Vagina (tissue), 2 donors: ENCODE measurements at places on chromosomes 1 and 21.
A peak's percentile ranks its signal among the peaks of the same experiment; 100 is the strongest.

DNA sequence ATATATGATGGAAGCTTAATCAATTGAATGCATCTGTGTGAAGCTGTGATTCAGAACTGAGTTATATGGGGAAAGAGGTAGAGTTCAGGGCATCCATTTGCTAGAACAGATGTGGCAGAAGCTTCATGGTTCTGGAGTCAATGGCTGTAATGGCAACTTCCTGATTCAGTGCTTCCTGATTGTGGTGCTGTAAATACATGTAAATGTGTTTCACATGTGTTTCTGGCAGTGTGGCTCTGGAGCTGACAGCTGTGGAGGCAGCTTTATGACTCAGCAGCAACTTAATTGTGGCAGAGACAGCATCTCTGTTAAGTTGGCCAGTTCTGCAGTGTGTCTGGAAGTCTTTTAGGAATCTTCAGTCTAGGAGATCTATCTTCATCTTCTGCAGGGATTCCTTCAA, 226.6 kb upstream of the ZRANB2 start:
- no peaks in the 10 kb centered on the region for H3K36me3 ChIP-seq
- no peaks in the 10 kb centered on the region for H3K4me1 ChIP-seq
- no peak for DNase-seq
- no peak overlapping the region for H3K4me3 ChIP-seq
- no peak overlapping the region for H3K27ac ChIP-seq

DNA sequence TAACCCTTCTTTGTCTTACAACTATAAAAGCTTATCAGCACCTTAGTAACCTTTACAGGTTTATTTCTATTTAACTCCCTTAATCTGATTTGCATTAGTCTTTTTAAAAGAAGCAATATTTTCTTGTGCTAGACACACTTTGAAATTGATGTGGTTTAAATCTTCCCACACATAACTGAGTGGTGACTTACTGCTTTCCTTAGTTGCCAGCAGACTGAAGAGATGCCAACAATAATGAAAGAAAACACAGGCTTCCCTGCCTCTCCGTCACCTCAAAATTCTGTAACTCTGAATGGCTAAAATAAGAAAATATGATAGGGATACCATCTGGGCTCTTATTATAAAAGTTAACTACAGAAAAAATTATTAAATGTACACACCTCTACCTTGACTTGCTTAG, 196.8 kb downstream of the PTBP2 start:
- H3K27ac ChIP-seq: no peak overlapping the region
- no peaks in the 10 kb centered on the region for H3K36me3 ChIP-seq
- peaks cover 5% of the 10 kb centered on the region for H3K4me1 ChIP-seq
- DNase-seq: no peak
- H3K4me3 ChIP-seq: no peak overlapping the region

DNA sequence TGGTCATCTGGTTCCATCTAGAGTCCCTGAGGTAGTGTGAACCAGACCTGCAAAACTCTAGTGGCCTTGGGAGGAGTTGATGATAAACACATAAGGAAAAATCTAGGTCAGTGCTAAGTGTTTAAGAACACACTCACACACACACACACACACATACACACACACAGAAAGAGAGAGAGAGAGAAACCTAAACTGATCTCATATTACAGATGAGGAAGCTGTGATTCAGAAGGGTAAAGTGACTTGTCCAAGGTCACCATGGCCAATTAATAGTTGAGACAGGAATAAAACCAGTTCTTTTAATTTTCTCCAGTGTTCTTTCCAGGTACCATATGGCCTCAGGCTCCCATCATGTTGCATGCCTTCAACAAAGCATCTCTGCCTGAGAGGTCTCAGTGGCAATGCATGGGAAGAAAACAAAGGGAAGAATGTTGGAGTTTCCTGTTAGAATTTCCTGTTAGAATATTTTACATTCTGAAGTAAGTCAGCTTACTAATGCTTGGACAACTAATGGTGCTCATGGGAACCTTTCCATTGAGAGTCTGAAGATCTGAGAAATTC, 77.3 kb upstream of the TSPAN2 start:
- H3K27ac ChIP-seq: no peak overlapping the region
- no peaks in the 10 kb centered on the region for H3K36me3 ChIP-seq
- no peak for DNase-seq
- H3K27me3 ChIP-seq: no peaks in the 10 kb centered on the region
- peaks cover 23% of the 10 kb centered on the region for H3K4me1 ChIP-seq

- H3K4me3 ChIP-seq: no peak overlapping the region
- H3K27me3 ChIP-seq: no peaks in the 10 kb centered on the region
- DNase-seq: no peak
- no peak overlapping the region for H3K27ac ChIP-seq
- H3K4me1 ChIP-seq: no peaks in the 10 kb centered on the region
These were observed 269.2 kb upstream of the NRIP1 start for GRCh38 chr21:15333951-15334350.

GRCh38 chr1:93680076-93680419, 1.6 kb downstream of the BCAR3 start:
- H3K4me3 ChIP-seq: peak overlapping the region; percentile 65
- H3K27ac ChIP-seq: peak overlapping the region; percentile 98
- H3K4me1 ChIP-seq: peaks cover 38% of the 10 kb centered on the region

- no peaks in the 10 kb centered on the region for H3K36me3 ChIP-seq
- no peaks in the 10 kb centered on the region for H3K4me1 ChIP-seq
- no peak for DNase-seq
- H3K27me3 ChIP-seq: no peaks in the 10 kb centered on the region
These were observed 154.4 kb downstream of the PLPP3 start for GRCh38 chr1:56424744-56425493.

GRCh38 chr1:79042117-79042516, 35.6 kb upstream of the ADGRL4 start:
- H3K27ac ChIP-seq: no peak overlapping the region
- H3K4me3 ChIP-seq: no peak overlapping the region
- H3K36me3 ChIP-seq: no peaks in the 10 kb centered on the region
- no peaks in the 10 kb centered on the region for H3K4me1 ChIP-seq
- H3K27me3 ChIP-seq: no peaks in the 10 kb centered on the region

GRCh38 chr1:36533897-36534296, 51.2 kb upstream of the CSF3R start:
- H3K36me3 ChIP-seq: no peaks in the 10 kb centered on the region
- H3K4me3 ChIP-seq: no peak overlapping the region
- no peaks in the 10 kb centered on the region for H3K27me3 ChIP-seq

GRCh38 chr1:17437580-17438317, 1.7 kb downstream of the RCC2 start:
- no peak for DNase-seq
- H3K36me3 ChIP-seq: no peaks in the 10 kb centered on the region
- peaks cover 36% of the 10 kb centered on the region for H3K4me1 ChIP-seq
- peak overlapping the region; percentile 89 for H3K27ac ChIP-seq
- peak overlapping the region; percentile 79 for H3K4me3 ChIP-seq
- H3K27me3 ChIP-seq: no peaks in the 10 kb centered on the region

- H3K27me3 ChIP-seq: no peaks in the 10 kb centered on the region
- peak overlapping the region; percentile 8 for H3K27ac ChIP-seq
- no peak overlapping the region for H3K4me3 ChIP-seq
- H3K4me1 ChIP-seq: peaks cover 21% of the 10 kb centered on the region
- H3K36me3 ChIP-seq: no peaks in the 10 kb centered on the region
These were observed 53.9 kb upstream of the PTGFRN start for GRCh38 chr1:116855773-116856201.

GRCh38 chr21:44887807-44888580, 14.5 kb upstream of the PTTG1IP start:
- no peak overlapping the region for H3K27ac ChIP-seq
- no peak overlapping the region for H3K4me3 ChIP-seq
- no peaks in the 10 kb centered on the region for H3K4me1 ChIP-seq
- H3K36me3 ChIP-seq: no peaks in the 10 kb centered on the region

GRCh38 chr1:156489166-156489934, 11.2 kb downstream of the MEF2D start:
- peak overlapping the region; percentile 26 for H3K4me3 ChIP-seq
- peaks cover 100% of the 10 kb centered on the region for H3K4me1 ChIP-seq
- no peak for DNase-seq
- H3K27ac ChIP-seq: peak overlapping the region; percentile 99

DNA sequence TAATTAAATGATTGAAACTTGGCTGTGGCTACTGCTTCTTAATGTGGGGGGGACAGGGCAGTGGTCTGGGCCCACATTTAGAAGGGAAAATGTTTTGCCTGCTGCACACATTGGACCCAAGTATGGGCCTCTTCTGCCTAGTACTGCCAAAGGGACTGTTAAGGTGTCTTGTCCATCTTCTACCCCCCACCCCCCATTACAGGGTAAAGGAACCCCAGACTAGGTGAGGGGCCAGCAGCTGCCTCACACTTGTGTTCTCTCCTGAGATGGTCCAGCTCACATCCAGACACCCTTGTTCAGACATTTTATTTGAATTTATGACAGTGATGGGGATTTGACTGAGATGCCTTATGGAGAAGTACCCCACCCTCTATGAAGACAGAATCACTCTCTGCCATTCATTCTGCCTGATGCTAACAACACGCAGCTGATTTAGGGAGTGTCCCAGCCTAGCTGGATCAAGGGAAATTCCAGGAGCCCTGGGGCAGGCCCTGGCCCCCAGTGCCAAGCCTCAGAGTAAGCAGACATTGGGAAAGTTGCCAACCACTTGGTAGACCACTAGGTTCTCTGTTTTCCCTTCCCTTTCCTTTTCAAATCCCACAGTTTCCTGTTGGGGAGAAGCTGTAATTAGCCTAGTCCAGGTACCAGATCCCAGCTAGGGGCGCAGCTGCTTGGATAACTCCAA, 42.1 kb downstream of the YARS1 start:
- H3K4me3 ChIP-seq: no peak overlapping the region
- H3K36me3 ChIP-seq: no peaks in the 10 kb centered on the region
- H3K4me1 ChIP-seq: peaks cover 25% of the 10 kb centered on the region
- DNase-seq: no peak
- no peaks in the 10 kb centered on the region for H3K27me3 ChIP-seq
- peak overlapping the region; percentile 58 for H3K27ac ChIP-seq

DNA sequence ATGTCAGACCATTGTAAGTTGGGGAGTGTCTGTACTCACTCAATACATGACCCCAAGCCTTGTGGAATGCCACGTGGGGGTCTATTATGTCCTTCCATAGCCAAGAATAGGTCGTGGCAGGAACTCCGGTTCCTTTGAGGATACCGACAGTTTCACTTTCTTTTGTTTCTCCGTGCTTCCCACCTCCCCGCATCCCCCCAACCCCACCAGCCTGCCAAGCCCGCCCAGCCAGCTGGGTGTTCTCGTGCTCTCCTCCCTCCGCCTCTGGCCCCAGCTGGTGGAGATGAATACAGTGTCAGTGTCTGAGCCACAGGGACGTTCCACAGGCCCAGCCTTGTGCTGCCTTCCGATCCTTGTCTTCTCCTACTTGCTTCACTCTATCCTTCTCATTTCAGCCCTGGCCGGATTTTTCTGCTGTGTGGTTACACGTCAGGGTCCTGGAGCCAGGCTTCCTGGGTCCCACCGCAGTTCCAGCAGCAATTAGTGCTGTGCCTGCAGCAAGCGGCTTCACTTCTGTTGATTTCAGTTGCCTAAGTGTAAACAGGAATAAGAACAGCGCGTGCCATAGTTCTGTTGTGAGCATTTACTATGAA, 4.1 kb upstream of the AGTRAP start:
- no peaks in the 10 kb centered on the region for H3K27me3 ChIP-seq
- no peaks in the 10 kb centered on the region for H3K36me3 ChIP-seq
- H3K27ac ChIP-seq: peak overlapping the region; percentile 52
- no peak for DNase-seq
- H3K4me1 ChIP-seq: peaks cover 46% of the 10 kb centered on the region
- H3K4me3 ChIP-seq: peak overlapping the region; percentile 17

GRCh38 chr1:112388436-112388835, 7.6 kb upstream of the CTTNBP2NL start:
- H3K4me3 ChIP-seq: no peak overlapping the region
- H3K4me1 ChIP-seq: peaks cover 23% of the 10 kb centered on the region
- no peak for DNase-seq
- no peaks in the 10 kb centered on the region for H3K27me3 ChIP-seq
- peak overlapping the region; percentile 56 for H3K27ac ChIP-seq

GRCh38 chr1:183040547-183040971, 17.3 kb downstream of the LAMC1 start:
- DNase-seq: no peak
- H3K27ac ChIP-seq: peak overlapping the region; percentile 55
- H3K36me3 ChIP-seq: no peaks in the 10 kb centered on the region
- peaks cover 87% of the 10 kb centered on the region for H3K4me1 ChIP-seq

- H3K27ac ChIP-seq: no peak overlapping the region
- H3K36me3 ChIP-seq: no peaks in the 10 kb centered on the region
- H3K27me3 ChIP-seq: no peaks in the 10 kb centered on the region
- no peak for DNase-seq
These were observed 21.0 kb upstream of the ARTN start for GRCh38 chr1:43912607-43913006.

DNA sequence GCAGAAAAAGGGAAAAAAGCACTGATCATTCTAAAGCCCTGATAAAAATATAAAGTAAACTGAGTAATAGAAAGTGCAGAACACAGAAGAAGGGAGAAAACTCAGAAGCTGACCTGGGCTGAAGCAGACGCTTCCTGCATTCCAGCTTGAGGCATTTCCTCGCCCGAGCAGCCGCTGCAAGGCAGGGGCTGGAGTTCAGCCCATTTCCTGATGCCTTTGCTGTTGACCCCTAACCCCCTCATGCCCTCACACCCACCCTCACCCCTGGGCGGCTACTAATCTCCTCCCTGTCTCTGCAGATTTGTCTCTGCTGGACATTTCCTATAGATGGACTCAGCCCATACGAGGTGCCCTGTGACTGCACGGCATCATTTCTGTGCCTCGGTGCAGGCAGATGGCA, 227.8 kb downstream of the NPHP4 start:
- H3K36me3 ChIP-seq: no peaks in the 10 kb centered on the region
- no peak overlapping the region for H3K27ac ChIP-seq
- H3K4me3 ChIP-seq: no peak overlapping the region

DNA sequence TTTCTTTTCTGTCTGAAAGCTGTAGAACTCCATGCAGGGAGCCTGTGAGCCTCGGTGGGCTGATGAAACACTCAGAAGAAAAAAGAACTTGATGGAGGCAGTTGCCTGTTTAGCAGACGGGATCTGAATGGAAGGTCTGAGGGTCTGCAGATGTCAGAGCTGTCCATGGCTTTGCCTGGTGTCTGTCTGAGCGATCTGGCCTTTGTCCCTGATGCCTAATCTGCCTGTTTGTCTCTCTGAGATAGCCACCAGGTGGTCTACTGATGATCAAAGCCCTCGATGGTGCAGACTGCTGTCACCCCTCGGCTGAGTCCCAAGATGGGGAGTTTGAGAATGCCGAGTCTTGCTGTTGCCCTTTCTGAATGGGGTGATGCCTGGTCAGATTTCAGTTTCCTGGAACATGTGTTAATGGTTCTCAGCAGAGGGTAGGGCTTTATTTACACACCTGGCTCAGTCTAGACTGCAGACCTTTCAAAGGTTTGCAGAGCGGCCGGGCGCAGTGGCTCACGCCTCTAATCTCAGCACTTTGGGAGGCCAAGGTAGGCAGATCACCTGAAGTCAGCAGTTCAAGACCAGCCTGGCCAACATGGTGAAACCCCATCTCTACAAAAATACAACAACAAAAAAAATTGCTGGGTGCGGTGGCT, 90.4 kb downstream of the KIF26B start:
- H3K4me3 ChIP-seq: no peak overlapping the region
- no peaks in the 10 kb centered on the region for H3K27me3 ChIP-seq
- H3K27ac ChIP-seq: no peak overlapping the region
- H3K4me1 ChIP-seq: no peaks in the 10 kb centered on the region
- no peaks in the 10 kb centered on the region for H3K36me3 ChIP-seq

- no peaks in the 10 kb centered on the region for H3K36me3 ChIP-seq
- no peak overlapping the region for H3K27ac ChIP-seq
- no peak overlapping the region for H3K4me3 ChIP-seq
These were observed 343.6 kb downstream of the PTPRU start for GRCh38 chr1:29579821-29580425.

- no peak for DNase-seq
- H3K4me1 ChIP-seq: peaks cover 13% of the 10 kb centered on the region
- H3K27me3 ChIP-seq: peaks cover 4% of the 10 kb centered on the region
- H3K36me3 ChIP-seq: no peaks in the 10 kb centered on the region
These were observed 46.3 kb downstream of the GPA33 start for GRCh38 chr1:167043752-167044488.
